ENCODE measurements at places on chromosomes 12 and 14. TPM values are rescaled to one million over a fixed set of nuclear protein-coding genes. Genes with fewer than 3 reads are reported as not detected.
A peak's percentile ranks its signal among the peaks of the same experiment; 100 is the strongest.

DNA sequence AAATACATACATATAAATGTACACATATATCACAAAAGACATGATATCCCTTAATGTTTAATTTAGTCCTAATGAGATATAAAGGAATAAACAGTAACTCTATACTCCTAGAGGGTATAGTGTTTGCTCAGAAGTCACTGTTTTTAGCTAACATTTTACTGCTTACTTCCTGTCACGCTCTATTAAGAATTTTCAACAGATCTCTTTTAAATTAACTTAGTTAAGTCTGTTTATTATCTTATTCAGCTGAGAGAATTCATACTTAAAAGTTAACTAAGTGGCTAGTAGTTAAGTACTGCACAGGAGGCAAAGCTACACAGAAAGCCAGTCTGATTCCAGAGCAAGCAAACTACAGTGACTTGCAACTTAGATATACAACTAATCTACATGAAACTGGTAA, 39.9 kb downstream of the GXYLT1 start:
- no peak for DNase-seq

DNA sequence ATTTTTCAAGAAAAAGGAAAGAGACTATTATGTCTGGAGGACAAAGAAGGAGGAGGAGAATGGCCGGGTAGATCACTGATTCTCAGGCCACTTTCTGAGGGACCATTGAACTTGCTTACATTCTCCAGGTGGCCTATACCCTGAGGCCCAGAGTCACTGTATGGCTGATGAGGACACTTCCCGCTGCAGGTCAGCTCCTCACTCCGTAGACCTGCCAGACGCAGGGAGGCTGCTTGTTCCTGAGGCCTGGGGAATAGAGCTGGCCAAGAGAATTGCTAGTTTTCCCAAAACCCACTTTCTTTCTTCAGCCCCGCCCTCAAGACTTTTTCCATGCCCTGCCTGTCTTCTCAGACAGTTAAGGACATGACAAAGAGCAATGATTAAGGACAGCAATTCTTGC, 510.5 kb upstream of the TBX3 start:
- DNase-seq = no peak

GRCh38 chr12:6277982-6278438, 32.5 kb upstream of the PLEKHG6 start:
- DNase-seq = peak; percentile 87

DNA sequence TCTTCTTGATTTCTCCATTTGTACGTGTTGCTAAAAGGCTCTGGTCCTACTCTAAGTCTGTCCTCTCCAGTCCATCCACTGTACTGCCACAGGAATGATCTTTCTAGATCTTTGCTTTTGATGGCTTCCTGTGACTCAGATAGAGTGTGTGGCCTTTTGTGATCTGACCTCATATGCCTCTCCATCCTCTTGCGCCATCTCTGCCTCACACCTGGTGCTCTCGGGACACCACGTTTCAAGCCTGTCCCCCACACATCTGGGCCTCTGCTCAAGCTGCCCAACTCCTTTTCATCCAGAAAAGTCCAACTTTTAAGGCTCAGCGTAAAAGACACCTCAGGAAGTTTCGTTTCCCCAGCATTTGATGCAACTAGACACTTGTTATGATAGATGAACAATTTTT, 39.0 kb downstream of the DCAF4 start:
- DNase-seq = no peak

DNA sequence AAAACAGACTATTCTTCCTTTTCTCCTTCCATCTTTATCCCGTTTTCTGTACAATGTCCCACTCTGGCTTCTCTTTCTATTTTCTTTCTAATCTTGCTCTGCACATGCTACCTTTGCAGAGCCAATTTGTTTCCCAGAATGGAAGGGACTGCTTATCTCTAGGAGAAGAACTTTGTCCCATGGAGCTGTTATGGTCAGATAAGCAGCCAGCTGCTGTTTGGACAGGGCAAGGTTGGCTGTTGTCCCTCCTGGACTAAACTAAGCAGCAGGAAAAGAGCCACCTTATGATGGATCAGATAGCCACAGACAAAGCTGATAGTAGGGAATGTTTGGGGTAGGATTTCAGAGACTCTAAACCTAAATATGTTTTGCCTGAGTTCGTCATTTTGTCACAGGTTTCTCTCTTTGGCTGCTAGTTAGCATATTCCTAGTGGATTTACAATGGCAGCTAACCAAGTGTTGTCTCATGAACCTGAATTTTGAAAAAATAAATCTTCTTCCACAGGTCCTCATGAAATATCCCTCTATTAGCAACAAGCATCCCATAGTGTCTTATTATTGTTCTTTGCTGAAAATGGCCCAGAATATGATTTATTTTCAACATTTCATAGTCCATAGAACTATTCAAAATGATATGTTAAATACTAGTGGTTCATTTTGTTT, 262.8 kb downstream of the SLC16A7 start:
- no peak for DNase-seq

GRCh38 chr12:79775355-79776027, 84.7 kb upstream of the PAWR start:
- DNase-seq = no peak

- no peak for DNase-seq
Measured at GRCh38 chr12:80190001-80190400, 90.7 kb downstream of the OTOGL start.

DNA sequence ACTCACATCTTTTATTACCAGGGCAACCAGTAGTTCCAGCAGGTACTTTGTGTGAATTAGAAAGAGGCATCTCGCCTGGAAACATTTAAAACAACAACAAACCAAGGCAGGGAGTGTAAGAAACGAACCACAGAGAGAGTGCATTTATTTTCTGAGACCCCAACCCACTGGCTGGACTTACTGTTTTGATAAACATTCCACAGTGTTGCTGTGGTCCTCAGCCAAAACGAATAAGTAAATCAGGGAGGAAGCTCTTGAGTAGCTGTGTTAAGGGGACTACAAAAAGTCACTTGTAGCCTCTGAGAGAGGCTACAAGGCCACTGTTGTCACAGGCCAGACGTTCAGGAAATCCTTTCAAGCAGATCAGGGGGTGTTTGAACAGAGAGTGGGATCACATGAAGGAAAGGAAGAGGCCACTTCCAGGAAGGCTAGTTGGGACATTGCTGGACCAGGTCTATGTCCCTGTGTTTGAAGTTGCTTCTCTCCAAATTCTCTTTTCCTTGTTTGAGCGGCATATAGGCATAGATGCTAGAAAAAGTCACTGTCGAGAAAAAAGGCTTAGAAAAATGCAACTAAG, 33.8 kb downstream of the DMAC2L start:
- DNase-seq = no peak

Gene CSRNP2
- total RNA-seq = 28.3 TPM

Gene DNAI7
- total RNA-seq = 2.4 TPM

Gene C14orf132
- total RNA-seq = 61.3 TPM

Data from upper lobe of left lung (tissue), 6 donors.